ENCODE measurements at places on chromosomes 5 and 9.

DNA sequence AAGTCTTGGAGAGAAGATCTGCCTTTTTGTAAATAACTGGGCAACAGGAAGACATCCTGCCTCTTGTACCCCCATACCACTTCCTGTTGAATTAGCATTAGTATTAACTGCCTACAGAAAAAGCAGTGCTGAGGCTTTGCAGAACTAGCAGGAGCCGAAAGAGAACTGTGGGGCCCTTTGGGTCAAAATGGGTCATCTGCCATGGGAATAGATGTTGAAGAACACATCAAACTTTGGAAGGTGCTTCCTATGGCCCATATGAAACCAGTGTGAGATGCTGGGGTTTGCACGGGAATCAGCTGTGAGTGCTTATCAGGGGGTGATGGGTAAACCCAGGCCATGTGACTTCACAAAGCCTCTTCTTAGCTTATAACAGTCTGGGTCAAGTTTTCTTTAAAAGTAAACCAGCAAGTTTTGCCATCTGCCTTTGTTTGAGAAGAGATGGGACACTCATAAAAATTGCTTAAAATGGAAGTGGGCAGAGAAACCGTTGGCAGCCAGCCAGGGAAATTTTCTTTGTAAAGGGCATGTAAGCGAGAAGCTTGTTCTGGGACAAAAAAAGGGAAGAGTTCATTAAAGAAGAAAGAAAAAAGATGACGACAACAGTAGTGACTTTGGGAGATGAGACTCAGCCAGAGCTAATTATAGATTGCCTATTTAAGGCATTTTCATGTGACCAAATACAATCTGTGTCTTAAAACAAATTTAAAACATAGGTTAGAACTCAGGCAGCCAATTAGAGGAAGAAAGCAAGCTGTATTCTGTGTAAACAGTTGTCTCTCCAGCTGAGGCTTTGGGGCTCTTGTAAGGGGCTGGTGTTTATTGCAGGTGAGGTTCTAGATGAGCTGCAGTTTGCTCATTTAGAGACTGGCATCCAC, 4.4 kb downstream of the SLC25A25 start:
- DNase-seq, result peak; percentile 38

DNA sequence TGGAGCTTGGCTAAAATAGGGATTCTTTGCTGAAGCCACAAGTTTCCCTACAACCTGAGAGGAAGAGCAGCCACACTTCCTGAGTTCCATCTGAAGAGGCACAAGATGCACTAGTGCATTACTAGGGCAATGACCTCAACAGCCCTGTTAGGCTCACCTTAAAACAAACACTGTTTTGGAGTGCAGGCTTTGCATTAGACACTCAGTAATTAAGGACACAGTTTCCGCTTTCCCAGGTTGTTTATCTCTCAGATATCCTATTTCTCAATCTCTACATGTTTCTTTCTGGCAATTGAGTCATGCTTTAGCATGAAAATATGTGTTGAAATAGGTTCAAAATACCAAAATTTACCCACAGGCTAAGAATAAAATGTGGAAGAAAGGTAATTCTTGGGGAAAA, 34.2 kb downstream of the EMB start:
- DNase-seq, result no peak

DNA sequence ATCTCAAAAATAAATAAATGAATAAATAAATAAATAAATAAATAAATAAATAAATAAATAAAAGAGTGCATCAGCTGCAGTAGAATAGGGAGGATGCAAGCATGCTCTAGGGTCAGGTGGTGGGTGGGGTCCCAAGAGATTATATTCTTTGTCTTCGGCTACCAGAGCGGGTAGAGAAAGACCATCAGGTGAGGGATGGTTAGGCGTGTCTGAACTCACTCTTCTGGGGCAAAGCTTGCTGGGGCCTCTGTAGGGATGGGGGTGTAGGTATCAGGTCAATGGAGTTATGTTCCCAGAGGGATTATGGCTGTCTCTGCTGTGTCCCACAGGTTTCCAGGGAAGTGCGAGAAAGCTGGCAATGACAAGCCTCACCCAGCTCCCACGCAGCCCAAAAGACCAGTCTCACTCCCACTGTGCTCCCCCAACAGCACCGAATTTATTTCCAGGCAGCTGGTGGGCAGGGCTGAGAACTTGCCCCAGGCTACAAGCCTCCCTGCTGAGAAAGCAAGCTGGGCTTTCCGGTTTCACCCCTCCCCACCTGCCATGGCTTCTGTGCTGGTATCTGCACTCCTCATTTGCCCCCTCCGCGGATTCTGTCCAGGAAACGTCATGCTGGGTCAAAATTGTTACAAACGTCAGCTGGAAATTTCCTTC, 180.8 kb downstream of the LURAP1L start:
- no peak for DNase-seq

DNA sequence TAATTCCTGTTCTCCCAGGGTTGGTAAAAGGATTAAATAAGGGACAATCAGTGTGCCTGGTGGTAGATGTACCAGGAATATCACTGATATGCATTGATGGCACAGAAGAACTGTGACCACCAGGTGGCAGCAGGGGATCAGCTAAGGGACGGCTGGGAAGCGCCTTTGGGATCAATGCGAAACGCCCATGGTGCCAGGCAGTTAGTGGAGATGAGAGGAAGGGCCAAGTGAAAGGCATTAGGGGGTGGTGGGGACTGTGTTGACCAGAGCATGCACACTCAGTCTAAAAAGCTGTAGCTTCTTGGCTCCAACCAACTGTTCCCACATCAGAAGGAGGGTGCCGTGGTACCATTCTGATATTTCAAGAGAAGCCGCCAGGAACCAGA, 55.6 kb downstream of the ARHGEF37 start:
- no peak for DNase-seq

- DNase-seq, result no peak
Observed at GRCh38 chr5:82106207-82106606, 134.4 kb downstream of the ATG10 start.

GRCh38 chr5:18744441-18744840, 1110.2 kb downstream of the TAF11L14 start:
- DNase-seq, result no peak

GRCh38 chr5:178577376-178577839, 12.8 kb downstream of the COL23A1 start:
- no peak for DNase-seq

Data from NCI-H1930 (cell line).